ENCODE measurements at places on chromosomes 4 and X.

- DNase-seq, result no peak
Observed at GRCh38 chrX:110308220-110308619, 9.7 kb downstream of the AMMECR1 start.

GRCh38 chrX:44342866-44343265, 606 bp downstream of the EFHC2 start:
- no peak for DNase-seq

DNA sequence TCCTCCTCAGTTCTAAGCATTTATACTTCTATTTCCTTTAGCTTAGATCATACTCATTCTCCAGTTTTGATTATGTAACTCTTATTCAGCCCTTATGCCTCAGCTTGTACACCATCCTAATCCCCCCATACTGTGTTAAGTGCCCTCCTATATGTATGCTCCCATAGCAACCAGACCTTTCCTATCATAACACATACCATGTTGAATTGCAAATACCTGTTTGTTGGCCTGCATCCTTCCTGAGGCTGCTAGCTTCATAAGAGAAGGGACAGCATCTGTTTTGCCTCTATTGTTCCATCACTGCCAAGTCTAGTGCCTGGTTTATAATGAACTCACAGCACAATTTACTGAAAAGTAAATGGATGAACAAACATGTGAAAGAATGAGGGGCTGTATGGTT, 443.7 kb downstream of the CENPC start:
- no peak for DNase-seq

DNA sequence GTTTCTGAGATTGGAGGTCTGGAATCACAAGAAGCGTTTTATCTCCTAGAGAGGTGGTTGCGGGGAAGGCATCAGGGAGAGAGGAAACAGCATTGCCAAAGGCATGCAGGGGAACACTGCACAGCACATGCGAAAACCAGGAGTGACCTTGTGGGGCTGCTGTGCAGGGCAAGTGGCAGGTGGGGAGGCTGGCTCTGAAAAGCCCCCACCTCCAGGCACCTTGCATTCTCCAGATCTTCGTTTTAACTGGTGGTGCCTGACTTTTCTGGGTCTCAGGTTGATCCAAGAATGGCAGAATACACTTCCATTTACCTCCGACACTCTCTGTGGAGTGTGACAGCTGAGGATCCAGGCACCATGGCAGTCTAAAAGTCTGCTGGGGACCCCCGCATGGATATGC, 209.4 kb upstream of the LEF1 start:
- DNase-seq, result no peak

DNA sequence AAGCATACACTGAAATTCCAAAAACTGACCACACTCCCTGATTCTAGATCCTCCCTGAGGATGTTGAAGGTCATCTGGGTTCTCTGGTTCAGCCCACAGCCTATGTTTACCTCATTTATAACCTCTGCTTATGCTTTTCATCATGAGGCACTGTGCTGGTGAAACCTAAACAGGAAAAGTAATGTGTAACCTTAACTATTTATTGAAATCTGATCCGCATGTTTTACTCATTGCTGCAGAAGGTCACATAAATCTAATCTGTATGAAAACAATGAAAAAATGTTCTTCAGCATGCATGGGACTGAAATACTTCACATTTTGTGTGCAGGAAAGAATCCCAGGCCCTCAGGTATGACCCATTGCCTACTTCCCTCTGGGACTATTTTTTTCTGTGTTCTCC, 30.3 kb downstream of the UCHL1 start:
- no peak for DNase-seq

DNA sequence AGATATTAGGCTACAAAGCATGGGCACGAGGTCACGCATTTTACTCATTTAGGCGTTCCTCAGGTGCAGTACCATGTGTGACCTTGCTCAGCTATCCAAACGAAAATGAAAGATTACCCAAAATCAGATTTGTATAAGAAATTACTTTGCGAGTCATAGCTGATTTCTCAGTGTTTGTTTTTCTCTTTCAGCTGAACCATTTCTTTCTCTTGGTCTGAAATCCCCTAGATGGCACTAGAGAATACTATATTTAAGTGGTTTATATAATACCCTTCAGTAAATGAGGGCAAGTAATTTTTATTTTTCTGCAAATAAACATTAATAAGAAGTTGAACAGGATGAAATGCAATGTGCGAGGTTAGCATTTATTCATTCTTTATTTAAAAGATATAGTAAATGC, 496.6 kb downstream of the STIM2 start:
- DNase-seq, result no peak

GRCh38 chr4:138389976-138390685, 148.0 kb upstream of the SLC7A11 start:
- no peak for DNase-seq

DNA sequence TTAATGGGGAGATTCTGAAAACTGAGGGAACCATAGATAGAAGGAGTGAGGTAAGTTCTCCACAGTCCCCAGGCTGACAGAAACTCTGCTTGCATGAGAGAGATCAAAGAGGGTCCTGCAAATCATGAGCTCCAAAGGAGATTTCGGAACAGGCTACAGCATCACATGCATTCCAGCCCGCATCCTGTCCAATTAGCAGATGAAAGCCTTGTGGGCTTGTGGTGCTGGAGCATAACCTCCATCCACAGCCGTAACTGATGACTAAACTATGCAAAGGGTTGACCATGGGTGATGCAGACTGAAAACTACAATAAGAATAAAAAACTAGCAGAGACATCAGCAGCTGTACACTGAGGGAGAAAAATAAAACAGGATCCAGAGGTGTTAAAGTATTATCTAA, 654.5 kb downstream of the TLL1 start:
- no peak for DNase-seq

DNA sequence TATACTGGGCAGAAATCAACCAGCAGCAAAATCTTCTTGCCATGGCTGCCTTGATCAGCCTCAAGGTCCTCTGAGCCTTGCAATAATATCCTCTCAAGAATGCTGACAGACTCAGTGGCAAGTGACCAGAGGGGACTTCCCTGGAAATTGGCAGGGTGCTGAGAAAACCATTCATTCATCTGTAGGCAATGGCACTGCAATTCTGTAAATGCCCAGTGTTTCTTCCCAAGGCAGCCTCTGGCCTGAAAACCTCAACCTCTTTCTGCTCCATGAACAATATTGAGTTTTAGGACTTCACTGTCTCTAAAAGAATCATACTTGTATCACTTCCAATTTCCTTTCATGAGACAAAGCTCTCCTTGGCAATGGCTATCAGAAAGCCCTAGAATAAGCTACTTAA, 754.3 kb upstream of the TENM3 start:
- no peak for DNase-seq

- no peak for DNase-seq
Observed at GRCh38 chr4:39330353-39330752, 35.8 kb downstream of the RFC1 start.

All from stimulated activated CD8-positive, alpha-beta memory T cell treated with anti-CD3 and anti-CD28 coated beads, Interleukin-4, amount 100 ng/mL, for 24 hours (primary cell).